Stimulated activated CD8-positive, alpha-beta memory T cell treated with anti-CD3 and anti-CD28 coated beads, Interleukin-15, amount 100 ng/mL, for 24 hours (primary cell): ENCODE measurements at places on chromosomes 6 and 20.

- DNase-seq = no peak
Measured at GRCh38 chr6:146916435-146917025, 287.7 kb upstream of the STXBP5 start.

DNA sequence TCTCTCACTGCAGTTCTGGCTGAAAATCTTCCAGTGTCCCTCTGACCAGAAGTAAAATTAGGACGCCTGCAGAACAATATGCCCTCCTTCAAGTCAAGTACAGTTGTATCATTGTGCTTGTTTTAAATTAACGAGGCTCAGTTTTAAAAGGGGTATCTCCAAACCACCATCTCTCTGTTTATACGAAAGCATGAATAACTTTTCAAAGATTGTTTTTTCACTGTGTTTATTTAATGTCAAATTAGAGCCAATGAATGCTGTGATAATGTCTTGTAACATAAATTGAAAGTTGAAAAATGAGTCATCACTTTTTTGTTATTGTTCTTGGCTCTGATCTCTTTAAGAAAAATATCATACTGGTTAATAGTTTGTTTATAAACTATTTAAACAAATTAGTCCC is 230.7 kb upstream of the THEMIS start:
- no peak for DNase-seq

DNA sequence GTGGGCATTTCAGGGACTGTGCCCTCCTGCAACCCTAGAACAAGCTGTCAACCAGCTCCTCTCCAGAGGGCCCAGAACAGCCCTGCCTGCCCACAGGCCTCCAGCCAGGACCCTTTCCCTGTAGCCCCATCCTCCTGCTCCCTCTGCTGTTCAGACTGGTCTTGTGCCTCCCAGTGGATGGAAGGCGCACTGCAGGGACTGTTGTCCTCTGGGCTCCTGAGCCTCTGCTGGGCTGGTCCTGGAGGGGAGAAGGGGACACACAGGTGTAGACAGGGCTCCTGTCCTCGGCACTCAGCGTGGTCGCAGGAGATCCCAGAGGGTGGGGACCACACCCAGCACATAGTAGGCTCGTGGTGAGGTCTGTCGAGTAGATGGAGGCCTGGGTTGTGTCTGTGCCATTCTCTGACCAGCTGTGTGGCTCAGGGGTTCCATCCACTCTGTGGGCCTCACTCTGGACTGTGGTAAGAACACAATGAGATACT is 11.5 kb downstream of the ITPR3 start:
- DNase-seq = peak; percentile 24

GRCh38 chr20:16714751-16715150 is 15.1 kb upstream of the SNRPB2 start:
- no peak for DNase-seq

DNA sequence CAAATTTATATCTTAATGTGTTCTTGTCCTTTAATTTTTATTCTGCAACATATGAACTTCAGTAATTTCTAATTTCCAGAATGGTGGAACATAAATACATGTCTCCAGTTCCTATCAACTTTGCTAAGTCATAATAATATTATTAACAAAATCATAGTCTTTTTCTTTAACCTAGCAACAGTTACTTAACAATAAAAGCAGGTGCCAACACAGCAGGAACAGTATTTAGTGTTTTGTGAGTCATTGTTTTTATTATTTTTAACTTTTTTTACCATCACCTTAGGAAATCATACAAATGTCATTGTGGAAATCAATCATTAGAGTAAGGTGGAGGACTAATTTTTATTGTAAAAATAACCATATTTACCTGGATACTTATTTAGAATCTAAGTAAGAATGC is 133.5 kb downstream of the PLCB1 start:
- no peak for DNase-seq

GRCh38 chr6:119426619-119427018 is 77.1 kb upstream of the MAN1A1 start:
- DNase-seq = no peak
